Heart left ventricle (tissue), 16 donors: ENCODE measurements at places on chromosomes 11 and 22. TPM values are rescaled to one million over a fixed set of nuclear protein-coding genes. Genes with fewer than 3 reads are reported as not detected.

The APOBEC3H gene
- total RNA-seq: 1.7 TPM

The HPX gene
- total RNA-seq: not detected

The GSTT2B gene
- 7.2 TPM for total RNA-seq

- DNase-seq: no peak
Measured at GRCh38 chr11:46856605-46857343, 10.7 kb upstream of the CKAP5 start.

The TEX12 gene
- total RNA-seq: not detected

The ST14 gene
- 13.0 TPM for total RNA-seq

The P2RY6 gene
- total RNA-seq: 2.0 TPM

The INS gene
- not detected for total RNA-seq
